ENCODE measurements at places on chromosomes 11 and 22. TPM values are rescaled to one million over a fixed set of nuclear protein-coding genes. Genes with fewer than 3 reads are reported as not detected.
A peak's percentile ranks its signal among the peaks of the same experiment; 100 is the strongest.

DNA sequence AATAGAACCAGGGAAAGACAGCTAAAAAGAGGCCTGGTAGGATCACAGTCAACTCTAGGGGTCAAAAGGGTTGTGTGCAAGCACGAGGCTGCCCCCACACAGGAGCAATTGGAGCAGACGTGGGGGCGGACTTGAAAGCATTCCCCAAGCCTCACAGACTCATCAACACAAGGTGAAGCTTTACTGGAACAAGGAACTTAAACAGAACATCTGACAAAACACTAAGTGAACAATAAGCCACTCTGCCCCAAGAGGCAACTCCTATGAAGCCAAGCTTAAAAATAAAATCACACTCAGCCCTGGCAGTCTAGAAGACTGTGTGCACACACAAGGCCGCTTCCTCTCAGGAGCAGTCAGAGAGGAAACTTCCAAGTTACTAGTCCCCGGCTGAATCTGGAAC lies 32.2 kb upstream of the TEAD1 start:
- peak; percentile 25 for DNase-seq

DNA sequence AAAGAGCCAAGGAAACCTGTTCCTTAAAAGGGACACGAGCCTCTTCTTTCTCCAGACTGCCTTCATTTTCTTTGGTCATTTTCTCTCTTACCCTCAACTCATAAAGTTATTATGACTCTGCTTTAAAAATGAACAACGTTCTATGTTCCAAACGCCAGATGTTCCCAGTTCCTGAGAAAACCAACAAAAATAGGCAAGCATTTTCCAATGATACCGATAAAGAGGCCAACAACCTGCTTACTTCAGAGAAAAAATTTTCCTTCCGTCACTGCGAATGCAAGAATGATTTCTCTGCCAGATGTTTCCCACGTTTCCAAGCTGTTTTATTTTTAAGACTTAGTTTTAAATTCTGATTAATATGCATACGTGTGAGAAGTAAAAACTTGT lies 315 bp upstream of the TRPC6 start:
- no peak for DNase-seq

Gene FOLR2
- total RNA-seq: not detected

DNA sequence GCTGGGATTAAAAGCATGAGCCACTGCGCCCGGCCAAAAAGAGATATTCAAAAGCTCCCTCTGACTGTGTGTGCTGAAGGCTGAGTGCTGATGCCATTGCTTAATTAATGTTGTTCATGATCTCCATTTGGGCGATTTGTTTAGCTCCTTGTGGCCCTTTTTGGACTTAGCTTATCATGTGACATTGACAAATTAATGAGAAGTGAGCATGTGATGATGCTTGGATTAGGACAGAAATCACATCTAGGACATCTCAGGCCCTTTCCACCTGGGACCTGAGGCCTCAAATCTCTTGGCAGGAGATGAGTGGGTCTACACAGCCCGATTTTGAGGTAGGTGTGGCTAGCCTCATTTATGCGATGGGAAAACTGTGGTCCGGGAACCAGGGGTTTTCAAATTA lies 10.4 kb downstream of the EHF start:
- no peak for DNase-seq

Gene KRTAP5-8
- not detected for total RNA-seq

Gene GLYAT
- total RNA-seq: not detected

DNA sequence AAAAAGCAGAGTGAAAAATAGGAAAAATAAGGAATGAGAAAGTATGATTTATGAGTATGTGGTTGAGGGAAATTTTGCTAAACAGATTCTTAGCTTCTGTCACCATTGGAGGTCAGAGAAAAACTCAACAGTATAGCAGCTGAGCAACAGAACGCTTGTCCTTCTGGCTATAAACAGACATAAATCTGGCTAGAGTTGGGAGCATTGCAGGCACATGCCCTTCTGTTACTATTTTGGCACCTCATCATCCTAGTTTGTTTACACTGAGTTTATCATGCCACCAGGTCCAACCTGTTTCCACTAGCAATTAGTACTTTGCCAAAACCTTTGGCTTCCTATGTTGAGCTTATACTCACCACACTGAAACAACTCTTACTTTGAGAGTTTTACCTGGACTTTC lies 6.9 kb downstream of the UBE4A start:
- no peak for DNase-seq

Gene OR2AT4
- not detected for total RNA-seq

DNA sequence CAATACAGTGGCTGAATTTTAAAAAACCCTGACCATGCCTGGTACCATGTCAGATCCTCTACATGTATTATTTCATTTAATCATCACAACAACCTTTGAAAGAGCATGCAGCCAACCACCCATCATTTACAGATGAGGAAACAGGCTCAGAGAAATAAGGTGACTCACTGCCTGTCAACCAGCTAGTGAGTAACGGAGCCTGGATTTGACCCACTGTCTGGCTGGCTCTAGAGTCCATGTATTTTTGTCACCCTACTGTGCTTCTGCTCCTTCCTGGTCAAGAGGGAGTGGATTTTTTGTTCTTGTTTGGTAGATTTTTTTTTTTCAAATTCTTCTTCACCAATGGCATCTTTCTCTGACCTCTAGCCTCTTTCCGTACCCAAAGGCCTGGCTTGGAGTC lies 77.4 kb downstream of the CWC15 start:
- peak; percentile 60 for DNase-seq

GRCh38 chr11:130588471-130588870 lies 140.0 kb downstream of the ADAMTS15 start:
- DNase-seq: no peak

- DNase-seq: peak; percentile 90
Observed at GRCh38 chr11:10329935-10330334, 25.1 kb downstream of the ADM start.

Gene HSPB2
- total RNA-seq: 3.3 TPM

DNA sequence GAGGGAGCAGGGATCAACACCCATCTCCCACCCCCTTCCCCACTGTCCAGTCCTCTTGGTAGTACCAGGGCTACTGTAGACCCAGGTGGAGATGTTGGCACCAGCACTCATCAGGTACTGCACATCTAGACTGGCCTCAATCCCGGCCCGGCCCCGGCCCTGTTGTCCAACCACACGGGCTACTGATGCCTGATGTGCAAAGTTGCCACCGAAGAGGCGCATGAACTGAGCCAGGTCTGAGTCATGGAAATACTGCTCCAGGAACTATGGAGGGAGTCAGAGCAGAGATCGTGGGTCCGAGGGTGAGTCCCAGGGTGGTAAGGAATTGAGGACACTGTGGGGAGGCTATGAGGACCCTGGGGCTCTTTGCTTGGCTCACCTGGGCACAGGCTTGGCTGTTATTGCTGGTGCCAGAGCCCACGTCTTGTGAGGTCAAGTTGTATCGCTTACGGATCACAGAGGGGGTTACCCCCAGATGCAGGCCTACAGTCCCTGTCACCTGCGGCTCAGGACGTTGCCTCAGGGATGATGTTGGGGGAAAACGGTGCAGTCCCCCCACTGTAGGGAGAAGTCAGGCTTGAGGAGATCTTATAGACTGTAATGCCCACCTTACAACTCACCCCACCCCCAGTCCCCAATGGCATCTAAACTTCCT lies 2.5 kb downstream of the TPP1 start:
- no peak for DNase-seq

DNA sequence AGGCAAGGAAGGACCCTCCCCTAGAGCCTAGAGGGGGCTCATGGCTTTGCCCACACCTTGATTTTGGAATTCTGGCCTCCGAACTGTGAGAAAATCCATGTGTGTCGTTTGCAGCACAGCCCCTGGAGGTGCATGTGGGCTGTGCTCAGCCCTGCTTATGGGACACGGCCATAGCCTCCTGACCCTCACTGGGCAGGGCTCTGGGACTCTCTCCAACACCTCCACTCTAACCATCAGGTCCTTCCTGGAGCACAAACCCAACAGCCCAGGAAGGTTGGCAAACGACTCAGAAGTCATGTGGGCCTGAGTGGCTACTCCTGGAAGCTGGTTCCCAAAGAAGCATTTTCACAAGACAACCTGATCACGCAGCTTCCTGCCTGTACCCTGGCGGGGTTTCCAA lies 144.1 kb downstream of the CTTN start:
- DNase-seq: no peak

Gene ZNF215
- total RNA-seq: 1.2 TPM

Measured in fibroblast of the aortic adventitia (primary cell).